ENCODE measurements at places on chromosomes 3 and 15. TPM values are rescaled to one million over a fixed set of nuclear protein-coding genes. Genes with fewer than 3 reads are reported as not detected.

GRCh38 chr15:66907826-66908743 lies 157.3 kb upstream of the SMAD3 start:
- DNase-seq = no peak

The IL20RB gene
- total RNA-seq = 1.3 TPM

- no peak for DNase-seq
Measured at GRCh38 chr15:70475921-70476320, 287.4 kb downstream of the UACA start.

The HEXA gene
- 46.7 TPM for total RNA-seq

DNA sequence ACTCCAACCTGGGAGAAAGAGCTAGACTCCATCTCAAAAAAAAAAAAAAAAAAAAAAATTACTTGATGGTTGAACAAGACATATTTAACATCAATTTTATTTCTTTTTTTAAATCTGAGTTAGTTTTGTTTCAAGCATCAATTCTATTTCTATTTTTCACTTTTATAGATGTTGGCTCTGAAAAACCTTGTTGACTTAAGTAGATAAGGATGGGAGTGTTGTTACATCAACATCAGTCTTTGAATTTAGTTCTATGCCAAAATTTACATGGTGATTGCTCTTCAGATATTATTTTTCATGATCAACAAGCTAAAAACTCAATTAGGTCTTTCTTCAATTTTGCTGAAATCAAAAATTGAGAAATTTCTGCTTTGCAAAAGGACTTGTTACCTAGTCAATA lies 66.9 kb downstream of the SERP1 start:
- no peak for DNase-seq

The ANKRD63 gene
- total RNA-seq = 0.63 TPM

The CCR1 gene
- total RNA-seq = not detected

GRCh38 chr15:100461049-100461448 lies 67.7 kb downstream of the CERS3 start:
- no peak for DNase-seq

The LTK gene
- 0.57 TPM for total RNA-seq

GRCh38 chr3:193771011-193771652 lies 178.1 kb downstream of the OPA1 start:
- no peak for DNase-seq

The CYP1A1 gene
- total RNA-seq = 0.92 TPM

- DNase-seq = no peak
Measured at GRCh38 chr15:101424984-101425383, 64.5 kb downstream of the PCSK6 start.

- DNase-seq = no peak
Measured at GRCh38 chr3:46093327-46093942, 66.2 kb upstream of the XCR1 start.

All from Daoy (cell line).